H7 (cell line): ENCODE measurements at places on chromosomes 7 and 10. TPM values are rescaled to one million over a fixed set of nuclear protein-coding genes. Genes with fewer than 3 reads are reported as not detected.

Gene HPS1
- 36.1 and 38.0 TPM in 2 replicates for total RNA-seq

Gene KCNMA1
- 0.94 and 1.3 TPM in 2 replicates for total RNA-seq

- no peak for DNase-seq
These were observed 67.3 kb upstream of the KLF6 start for GRCh38 chr10:3852147-3852904.

- no peak for DNase-seq
These were observed 67.3 kb downstream of the VWA2 start for GRCh38 chr10:114306116-114306973.

GRCh38 chr10:91761721-91762120, 36.5 kb upstream of the TNKS2 start:
- no peak for DNase-seq

GRCh38 chr7:131225619-131226513, 101.8 kb upstream of the MKLN1 start:
- no peak for DNase-seq

- DNase-seq = no peak
These were observed 68.4 kb downstream of the PTEN start for GRCh38 chr10:87931836-87932230.

- DNase-seq = no peak
These were observed 140.1 kb downstream of the GFRA1 start for GRCh38 chr10:116132780-116133399.
